Stimulated activated CD8-positive, alpha-beta memory T cell treated with anti-CD3 and anti-CD28 coated beads, Interleukin-4, amount 100 ng/mL, for 1 hour (primary cell): ENCODE measurements at places on chromosomes 5 and 9.

DNA sequence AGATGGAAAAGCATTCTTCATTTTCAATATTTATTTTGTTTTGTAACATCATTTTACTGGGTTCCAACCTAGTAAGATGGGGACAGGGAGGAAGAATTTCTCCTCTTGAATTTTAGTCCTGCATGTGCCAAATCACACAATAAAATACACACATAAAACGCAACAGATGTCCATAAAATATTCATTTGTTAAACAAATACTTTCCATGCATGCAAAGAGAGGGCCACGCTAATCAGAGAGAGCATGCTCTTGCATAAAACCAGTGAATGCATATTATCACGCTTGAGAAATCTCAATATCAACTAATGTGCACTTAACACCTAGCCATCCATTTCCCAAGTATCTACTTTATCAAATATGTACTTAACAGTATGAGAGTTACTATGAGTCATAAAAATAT, 212.6 kb upstream of the TARS1 start:
- DNase-seq = no peak

- no peak for DNase-seq
These were observed 106.1 kb upstream of the ICE1 start for GRCh38 chr5:5316334-5316733.

GRCh38 chr5:44233691-44234090, 155.5 kb downstream of the FGF10 start:
- DNase-seq = no peak

GRCh38 chr5:99929067-99929805, 605.9 kb upstream of the FAM174A start:
- DNase-seq = no peak

DNA sequence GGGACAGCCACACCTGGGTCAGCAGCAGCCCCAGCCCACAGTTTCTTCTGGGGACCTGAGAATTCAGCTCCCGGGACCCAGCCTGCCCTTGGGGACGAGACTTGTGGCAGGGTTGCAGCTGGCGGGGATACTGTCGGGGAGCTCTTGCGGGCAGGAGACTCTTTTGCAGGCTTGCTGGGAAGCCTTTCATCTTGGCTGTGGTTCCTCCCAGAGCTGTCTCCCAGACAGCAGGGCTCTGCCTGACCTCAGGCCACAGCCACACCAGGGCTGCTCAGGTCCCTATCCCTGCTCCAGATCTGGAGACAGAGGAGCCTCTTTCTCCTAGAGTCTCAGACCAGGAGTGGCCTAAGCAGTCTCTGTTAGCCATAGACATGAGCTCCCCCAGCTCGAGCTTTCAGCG, 4.7 kb upstream of the MYMK start:
- no peak for DNase-seq

DNA sequence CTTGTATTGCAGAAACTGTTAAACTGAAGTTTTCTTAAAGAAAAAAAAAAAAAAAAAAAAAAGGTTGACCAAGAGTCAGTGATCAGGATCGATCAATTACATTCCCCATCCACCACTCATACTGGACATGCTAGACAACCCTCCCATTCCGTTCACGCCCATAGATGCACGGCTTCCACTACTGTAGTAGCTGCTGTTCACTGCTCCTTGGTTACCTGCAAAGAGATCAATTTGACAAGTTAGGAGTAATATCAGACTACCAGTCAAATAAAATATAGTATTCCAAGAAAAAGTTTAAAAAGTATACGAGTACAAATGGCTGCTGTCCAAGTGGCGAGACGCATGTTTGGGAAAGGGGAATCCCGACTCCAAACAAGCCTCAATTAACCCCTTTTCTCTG, 8.7 kb downstream of the HNRNPH1 start:
- DNase-seq = no peak
